ENCODE measurements at places on chromosomes 2 and 18.

DNA sequence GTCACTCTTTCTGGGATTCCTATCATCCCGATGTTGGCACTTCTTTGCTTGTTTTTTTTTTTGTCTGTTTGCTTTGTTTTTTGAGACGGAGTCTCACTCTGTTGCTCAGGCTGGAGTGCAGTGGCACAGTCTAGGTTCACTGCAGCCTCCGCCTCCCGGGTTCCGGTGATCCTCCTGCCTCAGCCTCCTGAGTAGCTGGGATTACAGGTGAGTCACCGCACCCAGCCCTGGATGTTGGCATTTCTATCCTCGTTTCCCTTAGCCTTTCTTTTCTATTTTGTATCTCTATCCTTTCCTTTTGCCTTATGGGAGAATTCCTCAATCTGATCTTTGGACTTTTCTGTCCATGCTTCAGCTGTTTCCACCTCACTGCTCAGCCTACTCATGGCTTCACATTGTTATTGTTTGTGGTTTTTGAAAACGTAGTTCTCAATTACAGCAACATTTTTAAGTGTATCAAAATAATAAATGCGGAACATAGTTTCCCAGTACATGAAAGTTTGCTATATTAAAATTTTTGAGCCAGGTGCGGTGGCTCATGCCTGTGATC lies 62.1 kb upstream of the ZNF516 start:
- no peak for DNase-seq

GRCh38 chr2:109337221-109337620 lies 208.2 kb downstream of the SH3RF3 start:
- no peak for DNase-seq

DNA sequence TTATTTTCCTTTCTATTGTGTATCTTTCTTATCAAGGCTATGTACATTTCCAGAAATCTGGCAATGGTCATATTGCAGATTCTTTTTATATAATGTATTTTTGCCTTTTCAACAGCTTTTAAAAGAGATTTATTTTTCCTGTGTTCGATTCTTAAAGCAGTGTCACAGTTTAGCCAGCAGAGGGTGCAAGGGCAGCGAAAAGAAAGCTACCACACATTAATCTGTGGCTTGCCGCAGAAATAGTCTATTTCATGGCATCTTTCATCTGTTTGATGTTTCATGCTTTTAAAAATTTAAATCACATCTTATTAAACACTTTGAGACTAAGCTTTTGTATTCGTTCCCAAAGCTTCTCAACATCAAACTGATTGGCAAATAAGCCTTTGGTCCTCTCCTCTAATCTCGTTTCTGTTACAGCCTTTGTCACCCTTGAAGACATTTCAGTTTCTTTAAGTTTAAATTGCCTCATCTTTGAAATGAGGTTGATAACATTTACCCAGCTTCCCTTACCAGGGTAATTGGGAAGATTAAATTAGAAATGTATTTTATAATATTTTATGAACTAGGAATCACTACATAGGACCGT lies 73.3 kb downstream of the PIK3C3 start:
- peak; percentile 16 for DNase-seq

GRCh38 chr18:79108549-79109215 lies 39.5 kb downstream of the ATP9B start:
- no peak for DNase-seq

DNA sequence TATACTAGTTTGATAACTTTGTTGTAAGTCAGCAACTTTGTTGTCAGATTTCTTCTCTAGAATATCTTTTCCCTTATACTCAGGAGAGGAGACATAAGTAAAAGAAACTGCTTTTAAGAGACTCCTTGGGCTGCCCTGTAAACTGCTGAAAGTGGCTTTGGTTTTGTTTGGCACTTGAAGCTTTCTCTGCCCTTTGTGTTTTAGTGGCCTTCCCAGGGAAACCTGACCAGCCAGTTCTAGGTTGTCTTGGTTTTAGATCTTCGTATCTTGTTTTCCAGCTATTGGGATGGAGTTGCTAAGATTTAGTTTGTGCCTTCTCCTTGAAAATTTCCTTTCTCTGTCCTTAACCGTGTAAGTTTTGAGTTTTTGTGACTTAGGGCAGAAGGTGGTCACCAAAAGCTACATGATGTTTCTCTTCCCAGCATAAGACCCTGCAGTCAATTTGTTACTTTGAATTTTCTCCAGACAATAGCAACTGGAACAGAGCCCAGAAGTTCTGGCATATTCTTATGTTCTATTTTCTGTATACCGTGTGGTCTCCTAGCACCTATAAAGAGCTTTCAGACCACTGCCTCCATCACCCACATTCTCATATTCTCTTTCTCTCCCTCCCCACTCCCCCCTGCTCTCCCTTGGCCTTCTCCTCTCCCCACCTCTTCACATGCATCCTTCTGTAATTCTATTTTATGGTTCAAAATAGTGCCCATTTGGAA lies 81.1 kb downstream of the BOLA3 start:
- DNase-seq, result no peak

DNA sequence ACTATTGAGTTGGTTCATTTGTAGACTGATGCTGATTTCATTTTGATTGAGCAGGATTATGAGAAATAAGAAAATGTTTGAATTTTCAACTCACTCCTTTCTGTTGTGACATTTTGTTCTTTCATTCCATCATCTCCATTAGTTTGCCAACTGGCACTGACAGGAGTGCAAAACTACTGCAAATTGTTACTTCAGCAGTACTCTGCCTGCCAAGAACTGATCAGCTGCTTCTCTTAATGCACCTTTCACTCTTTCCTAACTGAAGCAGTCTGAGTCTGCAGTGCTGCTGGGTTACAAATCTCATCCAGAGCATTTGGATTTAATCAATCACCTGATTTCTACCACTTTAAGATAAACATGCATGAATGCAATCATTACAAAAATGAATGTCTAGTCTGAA lies 70.9 kb downstream of the TMEFF2 start:
- DNase-seq, result no peak

GRCh38 chr2:86035883-86036668 lies 69.6 kb downstream of the POLR1A start:
- peak; percentile 83 for DNase-seq

- DNase-seq, result no peak
These were observed 11.3 kb downstream of the APLF start for GRCh38 chr2:68478688-68479087.

- DNase-seq, result no peak
These were observed 136.1 kb upstream of the TMEM200C start for GRCh38 chr18:6031442-6031841.

DNA sequence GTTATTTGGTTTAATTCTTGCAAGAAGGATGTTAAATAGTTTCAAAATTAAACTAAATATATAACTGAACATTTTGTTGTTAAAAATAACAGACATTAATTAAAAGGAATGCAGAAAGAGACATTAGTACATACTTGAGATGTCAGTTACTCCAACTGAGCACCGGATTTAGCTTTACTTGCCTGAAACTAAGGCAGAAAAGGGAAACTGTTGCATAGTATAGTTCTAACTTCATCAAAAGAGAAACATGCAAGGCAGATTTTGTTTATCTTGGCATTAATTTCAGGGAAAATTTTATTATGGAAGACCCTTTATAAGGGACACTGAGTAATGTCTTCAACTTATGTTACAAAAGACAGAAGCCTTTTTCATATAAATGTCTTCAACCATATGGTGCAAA lies 218.3 kb downstream of the STK39 start:
- DNase-seq, result no peak

GRCh38 chr2:133143645-133144044 lies 424.6 kb downstream of the NCKAP5 start:
- no peak for DNase-seq

GRCh38 chr2:122883849-122884248 lies 1128.4 kb downstream of the TSN start:
- no peak for DNase-seq

All from central memory CD4-positive, alpha-beta T cell (primary cell).